ENCODE measurements at places on chromosomes 4 and X. TPM values are rescaled to one million over a fixed set of nuclear protein-coding genes. Genes with fewer than 3 reads are reported as not detected.

Gene TKTL2
- not detected for total RNA-seq

Gene BLOC1S4
- total RNA-seq: 16.6 TPM

Gene GAGE12E
- not detected for total RNA-seq

Gene COX7B2
- not detected for total RNA-seq

Gene STATH
- total RNA-seq: not detected

Gene DOK7
- 2.5 TPM for total RNA-seq

Gene RNF128
- total RNA-seq: 1.2 TPM

Gene CT45A10
- total RNA-seq: not detected

Gene GABRQ
- total RNA-seq: not detected

Gene PIM2
- 9.5 TPM for total RNA-seq

Gene XPNPEP2
- total RNA-seq: 0.46 TPM

Gene ODAPH
- total RNA-seq: not detected

Gene SPANXA1
- total RNA-seq: not detected

Gene IQSEC2
- total RNA-seq: 20.1 TPM

Gene TXK
- total RNA-seq: 2.3 TPM

Gene MAP3K15
- 1.3 TPM for total RNA-seq

Gene MEPE
- total RNA-seq: not detected

Gene ARSJ
- 6.1 TPM for total RNA-seq

Gene NSG1
- 39.6 TPM for total RNA-seq

Gene EREG
- total RNA-seq: 0.08 TPM

Gene BCORL1
- 30.0 TPM for total RNA-seq

Gene RIBC1
- 2.7 TPM for total RNA-seq

Gene C4orf51
- total RNA-seq: not detected

Data from ovary (tissue), 10 donors.